ENCODE measurements at places on chromosomes 16 and 17.
A peak's percentile ranks its signal among the peaks of the same experiment; 100 is the strongest.

DNA sequence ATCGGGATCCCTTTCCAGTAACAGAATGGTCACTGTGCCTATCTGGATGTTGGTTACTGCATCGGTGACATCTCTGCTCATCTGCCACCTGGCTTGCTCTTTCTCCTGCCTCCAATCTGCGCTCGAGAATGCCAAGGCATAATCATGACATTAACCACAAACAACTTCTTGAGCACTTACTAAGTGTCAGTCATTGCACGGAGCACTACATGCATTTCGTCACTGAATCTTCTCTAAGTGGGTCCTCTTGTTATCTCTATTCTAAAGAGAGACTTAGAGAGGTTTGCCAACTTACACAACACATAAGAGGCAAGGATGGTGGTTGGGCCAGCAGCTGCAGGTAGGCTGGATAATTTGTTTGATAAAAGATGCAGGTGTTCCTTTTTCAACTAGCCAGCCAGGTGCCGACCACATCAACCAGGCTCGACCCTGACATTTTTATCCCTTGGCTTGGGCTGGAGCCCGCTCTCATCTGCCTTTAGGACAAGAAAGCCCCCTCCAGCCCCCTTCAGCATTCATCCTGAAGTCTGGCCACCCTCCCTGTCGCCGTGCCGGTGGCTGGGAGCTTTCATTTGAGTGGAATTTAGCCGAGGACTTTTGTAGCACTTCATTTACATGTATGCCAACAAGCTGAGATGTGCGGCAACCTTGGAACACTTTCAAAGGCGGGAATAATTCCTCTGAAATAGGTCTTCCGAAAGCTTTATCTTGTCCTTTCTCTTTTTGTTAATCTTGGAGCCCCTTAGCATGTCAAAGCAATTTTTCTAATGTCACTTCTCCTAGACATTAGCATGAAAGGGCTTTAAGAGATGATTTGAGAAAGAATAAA lies 89.3 kb upstream of the NKD1 start:
- DNase-seq, result no peak

- no peak for DNase-seq
Measured at GRCh38 chr16:2904922-2905240, 6.8 kb upstream of the FLYWCH1 start.

DNA sequence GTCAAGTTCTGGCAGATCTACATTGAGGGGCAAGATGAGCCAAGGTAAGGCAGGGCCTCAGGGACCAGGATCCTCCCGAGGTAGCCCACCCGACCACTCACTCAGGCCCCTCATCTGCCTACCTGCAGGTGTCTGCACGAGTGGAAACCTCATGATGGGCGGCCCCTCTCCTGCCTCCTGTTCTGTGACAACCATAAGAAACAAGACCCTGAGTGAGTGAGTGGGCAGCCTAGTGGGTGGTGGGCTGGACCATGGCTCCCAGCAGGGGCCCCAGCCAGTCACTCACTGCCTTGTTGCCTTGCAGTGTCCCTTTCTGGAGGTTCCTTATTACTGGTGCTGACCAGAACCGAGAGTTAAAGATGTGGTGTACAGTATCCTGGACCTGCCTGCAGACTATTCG lies 5.4 kb downstream of the EDC4 start:
- DNase-seq, result no peak

- DNase-seq, result no peak
Measured at GRCh38 chr16:72847187-72848027, 200.5 kb downstream of the ZFHX3 start.

- no peak for DNase-seq
Measured at GRCh38 chr16:17529982-17530760, 59.4 kb upstream of the XYLT1 start.

DNA sequence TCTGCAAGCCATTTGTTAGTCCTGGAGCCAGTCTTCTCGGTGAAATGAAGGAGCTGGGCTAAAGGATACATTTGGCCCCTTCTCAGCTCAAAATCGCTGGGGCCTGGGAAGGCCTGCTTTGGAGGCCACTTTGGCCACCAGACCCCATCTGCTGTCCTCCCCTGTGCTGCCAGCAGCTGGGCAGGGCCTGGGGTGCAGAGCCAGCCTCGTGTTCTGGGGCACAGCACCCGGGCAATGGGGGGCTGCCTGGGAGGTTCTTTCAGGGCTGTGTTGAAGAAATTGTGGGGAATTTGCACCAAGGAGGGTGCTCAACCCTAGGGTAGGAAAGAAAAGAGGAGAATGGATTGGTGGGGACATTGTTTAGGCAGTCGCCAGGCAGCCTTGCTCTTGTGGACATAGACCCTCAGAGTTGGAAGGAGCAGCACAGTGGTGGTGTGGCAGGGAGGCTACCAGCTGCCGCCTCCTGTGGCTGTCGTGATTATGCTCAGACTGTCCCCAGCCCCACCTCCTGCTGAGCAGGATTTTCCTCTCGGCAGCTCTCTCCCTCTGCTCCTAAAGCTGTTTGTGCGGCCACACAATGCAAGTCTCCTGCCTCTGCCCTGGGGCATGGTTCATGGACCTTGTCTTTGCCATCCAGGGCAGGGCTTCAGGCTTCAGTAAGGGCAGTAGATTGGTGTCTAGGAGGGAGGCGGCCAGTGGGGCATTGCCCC lies 174.8 kb downstream of the NTN1 start:
- no peak for DNase-seq

DNA sequence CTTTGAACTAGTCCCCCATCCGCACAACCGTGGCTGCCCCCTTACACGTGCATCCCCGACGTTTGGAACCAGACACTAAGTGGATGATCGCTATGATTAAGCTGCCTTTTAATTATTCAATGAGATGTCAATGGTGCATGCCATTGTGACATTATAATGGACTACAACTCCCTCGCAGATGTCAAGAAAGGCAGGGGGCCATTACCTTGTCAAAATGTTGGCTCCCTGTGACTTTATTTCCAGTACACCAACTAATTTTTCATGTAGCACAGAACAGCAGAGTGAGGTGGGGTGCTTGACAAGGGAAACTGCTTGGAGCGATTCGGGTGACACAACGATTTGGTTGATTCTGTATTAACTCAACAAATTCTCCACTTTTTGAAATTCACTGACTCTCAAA lies 26.5 kb downstream of the ASIC2 start:
- DNase-seq, result no peak

GRCh38 chr17:14302091-14302430 lies 1.2 kb downstream of the HS3ST3B1 start:
- DNase-seq, result no peak

DNA sequence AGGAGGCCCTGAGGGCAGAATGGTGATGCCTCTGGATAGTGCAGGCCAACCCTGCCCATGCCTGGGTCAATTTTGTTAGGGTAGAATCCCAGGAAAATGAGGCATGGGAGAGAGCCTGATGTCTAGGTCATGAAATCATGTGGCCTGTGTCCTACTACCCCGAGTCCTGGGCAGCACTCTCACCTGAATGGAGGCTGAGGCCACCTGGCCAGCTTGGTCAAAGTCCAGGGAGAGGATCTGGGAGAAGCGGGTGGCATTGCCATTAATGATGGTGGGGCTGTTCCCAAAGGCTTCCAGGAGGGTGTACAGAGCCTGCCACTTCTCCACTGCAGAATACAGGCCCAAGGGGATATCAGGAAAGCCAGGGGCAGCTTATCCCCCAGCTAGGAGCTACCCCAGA lies 59.8 kb downstream of the MYO18A start:
- no peak for DNase-seq

DNA sequence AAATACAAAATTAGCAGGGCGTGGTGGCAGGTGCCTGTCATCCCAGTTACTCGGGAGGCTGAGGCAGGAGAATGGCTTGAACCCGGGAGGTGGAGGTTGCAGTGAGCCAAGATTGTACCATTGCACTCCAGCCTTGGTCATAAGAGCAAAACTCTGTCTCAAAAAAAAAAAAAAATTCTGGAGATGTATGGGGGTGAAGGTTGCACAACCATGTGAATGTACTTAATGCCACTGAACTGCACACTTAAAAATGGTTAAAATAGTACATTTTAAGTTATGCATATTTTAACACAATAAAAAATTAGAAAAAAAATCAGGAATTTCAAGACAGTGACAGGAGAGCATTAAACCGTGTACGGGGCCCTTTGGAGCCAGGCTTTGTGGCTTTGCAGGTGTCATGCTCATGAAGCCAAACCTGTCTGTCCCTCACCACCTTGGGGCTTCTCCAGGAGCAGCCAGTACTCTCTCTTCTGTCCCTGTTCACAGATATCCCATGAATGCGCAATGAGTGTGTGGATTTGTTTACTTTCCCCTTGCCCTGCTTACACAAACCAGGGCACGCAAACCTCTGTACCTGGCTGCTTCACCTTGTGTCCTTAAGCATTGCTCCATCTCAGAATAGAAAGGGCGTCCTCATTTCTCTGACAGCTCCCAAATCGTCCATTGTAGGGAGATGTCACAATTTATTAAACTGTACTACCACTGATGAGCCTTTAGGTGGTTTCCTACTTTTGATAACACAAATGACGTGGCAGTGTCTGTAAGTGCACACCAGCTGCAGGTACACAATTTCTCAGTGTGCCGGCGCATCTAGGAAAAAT lies 58.2 kb upstream of the CBX4 start:
- DNase-seq, result no peak

DNA sequence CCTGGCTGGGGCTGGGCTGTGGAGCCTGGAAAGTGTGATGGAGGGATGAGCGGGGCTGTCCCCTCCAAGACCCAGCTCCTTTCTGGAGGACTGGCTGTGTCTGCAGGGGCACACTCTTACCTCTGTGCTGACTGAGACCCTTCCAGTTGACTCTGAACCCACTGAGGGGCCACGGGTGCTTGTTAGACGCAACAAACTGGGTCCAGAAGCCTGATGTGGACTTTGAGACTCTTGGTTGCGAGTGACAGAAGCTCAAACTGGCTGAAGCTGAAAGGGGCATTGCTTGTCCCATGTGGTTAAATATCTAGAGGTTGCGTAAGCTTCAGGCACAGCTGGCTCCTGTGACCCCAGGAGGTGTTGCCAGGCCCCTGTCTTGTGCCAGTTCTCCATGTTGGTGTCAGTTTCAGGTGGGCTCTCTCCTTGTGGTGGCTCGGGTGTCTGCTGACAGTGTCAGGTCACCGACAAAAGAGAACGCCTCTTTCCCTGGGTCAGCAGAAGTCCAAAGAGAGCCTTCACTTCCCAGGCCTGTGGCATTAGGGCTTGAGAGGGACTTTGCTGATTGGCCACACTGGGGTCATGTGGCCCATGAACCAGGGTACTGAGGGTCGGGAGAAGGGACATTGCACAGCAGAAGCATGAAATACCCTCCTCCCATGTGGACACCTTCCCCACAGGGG lies 16.7 kb downstream of the ADCY7 start:
- no peak for DNase-seq

DNA sequence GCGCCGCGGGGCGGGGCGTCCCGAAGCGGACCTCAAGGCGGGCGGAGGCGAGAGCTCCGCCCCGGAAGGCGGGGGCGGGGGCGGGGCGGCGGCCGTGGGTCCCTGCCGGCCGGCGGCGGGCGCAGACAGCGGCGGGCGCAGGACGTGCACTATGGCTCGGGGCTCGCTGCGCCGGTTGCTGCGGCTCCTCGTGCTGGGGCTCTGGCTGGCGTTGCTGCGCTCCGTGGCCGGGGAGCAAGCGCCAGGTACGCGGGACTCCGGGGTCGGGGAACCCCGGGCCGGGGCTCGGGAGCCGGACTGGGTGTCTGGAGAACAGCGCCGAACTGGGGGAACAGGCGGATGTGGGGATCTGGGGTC lies at the start of gene TNFRSF12A:
TNFRSF12A (plus strand) TSS at position 122 of the 357 bp plus-strand sequence; CDS start at position 152, 30 bp downstream.
- peak; percentile 48 for DNase-seq

GRCh38 chr17:62975206-62975605 lies 9.2 kb downstream of the TANC2 start:
- no peak for DNase-seq

DNA sequence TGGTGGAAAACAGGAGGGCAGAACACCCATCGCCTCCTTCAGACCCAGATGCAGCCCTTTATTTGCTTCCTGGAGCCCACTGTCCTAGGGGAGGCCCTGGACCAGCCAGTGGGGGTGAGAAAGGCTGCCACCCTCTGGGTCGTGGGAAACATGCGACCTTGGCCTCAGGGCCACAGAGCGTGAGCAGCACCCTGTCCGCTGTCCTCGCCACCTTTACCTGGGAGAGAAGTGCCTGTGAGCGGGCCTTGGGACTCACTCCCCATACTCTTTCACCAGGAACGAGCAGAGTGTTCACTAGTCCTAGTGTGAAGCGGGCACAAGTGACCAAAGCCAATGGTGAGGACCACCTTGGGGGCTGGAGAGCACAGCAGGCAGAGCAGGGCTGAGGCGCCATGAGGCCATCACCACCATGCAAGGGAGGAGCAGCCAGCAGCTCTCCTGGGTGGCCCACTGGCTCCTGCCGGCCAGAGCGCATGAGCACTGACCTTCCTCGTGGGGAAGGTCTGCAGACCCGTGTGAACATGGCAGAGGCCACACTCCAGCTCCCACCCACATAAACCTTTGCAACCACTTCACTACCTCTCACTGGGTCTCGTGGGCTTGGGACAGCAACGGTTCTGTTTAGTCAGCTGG lies 8.5 kb downstream of the SMCR8 start:
- DNase-seq, result no peak

- peak; percentile 77 for DNase-seq
Measured at GRCh38 chr17:44095647-44096496, 25.3 kb downstream of the G6PC3 start.

- no peak for DNase-seq
Measured at GRCh38 chr17:5365831-5366230, 53.6 kb downstream of the NUP88 start.

Measured in NCI-H446 treated with DMSO at 0.1 percent for 48 hours (cell line).